ENCODE measurements at places on chromosomes 7 and 10.

- DNase-seq: no peak
Observed at GRCh38 chr7:139561-140243, 52.7 kb upstream of the FAM20C start.

- DNase-seq: peak; percentile 98
Observed at GRCh38 chr7:68224041-68224741, 1227.6 kb downstream of the TYW1 start.

DNA sequence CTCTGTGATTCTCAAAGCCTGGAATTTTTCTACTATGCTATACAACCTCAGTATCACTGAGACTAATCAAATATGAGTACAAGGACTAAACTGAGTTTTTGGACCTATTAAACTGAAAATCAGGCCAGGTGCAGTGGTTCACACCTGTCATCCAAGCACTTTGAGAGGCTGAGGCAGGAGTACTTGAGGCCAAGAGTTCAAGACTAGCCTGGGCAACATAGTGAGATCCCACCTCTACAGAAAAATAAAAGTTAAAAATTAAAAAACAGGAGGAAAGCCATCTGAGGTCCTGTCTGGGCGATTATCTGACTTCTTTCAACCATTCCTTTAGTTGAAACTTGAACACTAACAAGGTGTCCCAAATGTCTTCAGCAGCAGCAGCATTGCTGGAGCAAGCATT is 7.0 kb downstream of the XRCC2 start:
- DNase-seq: no peak

GRCh38 chr7:157360483-157361025 is 23.8 kb downstream of the DNAJB6 start:
- no peak for DNase-seq

DNA sequence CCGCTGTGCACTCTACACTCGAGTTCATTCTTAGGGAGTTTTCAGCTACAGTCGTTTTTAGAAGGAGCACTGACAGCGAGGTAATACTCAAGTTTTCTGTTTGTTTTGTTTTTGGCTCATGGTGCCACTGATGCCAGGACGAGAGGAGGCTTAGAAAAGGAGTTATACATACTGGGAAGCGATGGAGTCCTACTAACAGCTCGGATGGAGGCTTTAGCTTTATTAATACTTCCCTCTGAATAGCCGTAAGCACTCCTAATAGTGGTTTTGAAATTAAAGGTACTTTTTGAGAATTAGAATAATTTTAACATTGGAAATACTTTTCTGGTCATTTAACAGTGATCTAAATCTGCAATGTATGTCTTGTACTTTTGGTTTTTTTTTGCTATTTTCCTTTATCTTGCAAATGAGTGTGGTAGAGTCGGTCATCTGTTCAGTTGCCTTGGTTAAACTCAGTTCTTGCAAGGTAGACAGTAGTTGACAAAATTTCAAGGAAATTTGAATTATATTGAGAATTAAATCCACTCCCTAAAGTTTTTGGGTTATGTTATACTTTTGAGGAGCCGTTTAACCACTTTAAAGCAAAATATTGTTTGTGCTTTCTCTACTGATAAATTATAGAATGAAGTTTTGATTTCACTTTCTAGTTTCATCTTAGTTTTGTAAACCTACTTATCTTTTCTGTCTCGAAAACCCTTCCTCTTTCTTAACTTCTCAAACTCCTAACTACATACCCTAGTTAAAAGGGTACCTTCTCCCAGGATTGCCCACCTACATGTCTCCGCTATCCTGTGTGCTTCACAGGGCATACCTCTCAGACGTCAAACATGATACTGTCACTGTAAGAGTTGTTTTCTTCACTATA is 1.5 kb downstream of the HBP1 start:
- DNase-seq: peak; percentile 17

DNA sequence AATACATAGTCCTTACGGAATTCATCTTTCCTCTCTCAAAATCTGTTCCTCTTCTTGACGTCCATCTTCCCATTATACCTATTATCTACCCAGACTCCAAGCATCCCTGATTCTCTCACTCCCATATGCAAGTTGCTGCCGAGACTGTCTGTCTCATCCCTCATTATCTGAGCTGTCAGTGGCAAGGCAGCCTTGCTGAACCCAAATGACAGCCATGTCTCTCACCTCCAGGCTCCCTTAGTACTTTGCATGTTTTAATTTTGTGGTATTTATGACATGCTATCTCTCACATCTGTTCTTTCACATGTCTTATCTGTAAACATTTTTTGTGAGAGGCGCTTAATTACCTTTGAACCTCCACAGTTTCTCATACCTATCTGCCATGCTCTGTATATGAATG is 54.4 kb upstream of the IFRD1 start:
- no peak for DNase-seq

GRCh38 chr7:25259487-25260243 is 31.4 kb upstream of the NPVF start:
- peak; percentile 95 for DNase-seq

DNA sequence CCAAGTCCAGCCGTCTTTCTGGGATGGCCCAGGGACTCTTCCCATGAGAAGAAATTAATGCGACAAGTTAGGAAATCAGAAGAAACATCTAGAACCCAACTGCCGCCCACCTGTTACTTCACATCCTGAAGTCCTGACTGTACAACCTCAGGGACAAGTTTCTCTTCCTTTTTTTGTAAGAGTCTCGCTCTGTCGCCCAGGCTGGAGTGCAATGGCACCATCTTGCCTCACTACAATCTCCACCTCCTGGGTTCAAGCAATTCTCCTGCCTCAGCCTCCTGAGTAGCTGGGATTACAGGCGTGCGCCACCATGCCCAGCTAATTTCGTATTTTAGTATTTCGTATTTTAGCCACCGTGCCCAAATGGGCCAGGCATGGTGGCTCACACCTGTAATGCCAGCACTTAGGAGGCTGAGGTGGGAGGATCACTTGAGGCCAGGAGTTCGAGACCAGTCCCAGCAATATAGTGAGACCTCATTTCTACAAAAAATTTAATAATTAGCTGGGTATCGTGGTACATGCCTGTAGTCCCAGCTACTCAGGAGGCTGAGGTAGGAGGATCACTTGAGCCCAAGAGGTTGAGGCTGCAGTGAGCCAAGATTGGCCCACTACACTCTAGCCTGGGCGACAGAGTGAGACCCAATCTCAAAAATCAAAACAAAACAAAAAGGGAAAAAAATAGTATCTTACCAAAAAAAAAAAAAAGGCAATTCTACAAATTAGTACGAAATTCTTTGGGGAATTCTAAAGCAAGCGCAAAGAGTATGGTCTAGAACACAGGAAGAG is 20.8 kb downstream of the LAT2 start:
- DNase-seq: no peak

DNA sequence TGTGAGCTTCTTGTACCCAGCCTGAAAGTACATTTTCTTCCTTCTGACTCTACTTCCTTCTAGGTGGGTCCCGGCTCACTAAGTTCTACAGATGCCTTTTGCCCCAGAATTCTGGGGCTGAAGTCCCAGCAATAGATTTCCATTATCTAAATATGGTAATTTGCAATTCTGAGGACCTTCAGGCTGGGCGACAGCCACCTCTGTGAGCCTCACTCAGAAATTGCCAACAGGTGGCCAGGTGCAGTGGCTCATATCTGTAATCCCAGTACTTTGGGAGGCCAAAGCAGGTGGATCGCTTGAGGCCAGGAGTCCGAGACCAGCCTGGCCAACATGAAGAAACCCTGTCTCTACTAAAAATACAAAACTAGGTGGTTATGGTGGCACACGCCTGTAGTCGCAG is 23.7 kb downstream of the CREM start:
- DNase-seq: no peak

DNA sequence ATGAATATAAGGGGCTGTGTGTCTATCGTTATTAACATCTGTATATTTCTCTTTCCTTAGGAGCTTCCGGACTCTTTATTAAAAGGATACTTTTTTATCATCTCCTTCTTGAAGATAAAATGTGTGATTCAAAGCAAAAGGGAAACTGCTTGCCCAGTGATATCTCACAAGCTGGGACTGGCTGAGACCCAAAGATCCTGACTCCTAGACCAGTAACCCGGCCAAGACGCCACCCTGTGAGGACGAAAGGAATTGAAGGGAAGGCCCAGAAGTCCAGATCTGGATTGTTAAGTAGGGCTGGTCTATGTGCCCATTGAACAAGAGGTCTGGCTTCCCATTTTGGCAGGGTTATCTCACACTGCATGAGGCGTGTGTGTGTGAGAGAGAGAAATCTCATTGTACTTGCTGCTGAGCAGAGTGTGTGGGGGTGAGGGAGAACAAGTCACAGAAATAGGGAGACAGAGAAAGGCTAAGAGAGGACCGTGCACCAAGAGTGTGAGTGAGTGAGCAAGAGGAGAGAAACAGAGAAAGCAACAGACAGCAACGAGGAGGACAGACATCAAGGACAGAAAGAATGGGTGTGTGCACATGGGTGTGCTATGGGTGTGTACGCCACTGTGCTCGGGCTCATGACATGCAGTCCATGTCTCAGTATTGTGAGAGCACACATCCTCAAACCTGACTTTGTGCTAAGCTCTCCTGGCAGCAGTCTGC is 75.4 kb downstream of the PLXNA4 start:
- no peak for DNase-seq

- no peak for DNase-seq
Observed at GRCh38 chr10:44008917-44009709, 360.4 kb upstream of the ZNF32 start.

- DNase-seq: no peak
Observed at GRCh38 chr10:132658546-132659205, 121.1 kb downstream of the INPP5A start.

DNA sequence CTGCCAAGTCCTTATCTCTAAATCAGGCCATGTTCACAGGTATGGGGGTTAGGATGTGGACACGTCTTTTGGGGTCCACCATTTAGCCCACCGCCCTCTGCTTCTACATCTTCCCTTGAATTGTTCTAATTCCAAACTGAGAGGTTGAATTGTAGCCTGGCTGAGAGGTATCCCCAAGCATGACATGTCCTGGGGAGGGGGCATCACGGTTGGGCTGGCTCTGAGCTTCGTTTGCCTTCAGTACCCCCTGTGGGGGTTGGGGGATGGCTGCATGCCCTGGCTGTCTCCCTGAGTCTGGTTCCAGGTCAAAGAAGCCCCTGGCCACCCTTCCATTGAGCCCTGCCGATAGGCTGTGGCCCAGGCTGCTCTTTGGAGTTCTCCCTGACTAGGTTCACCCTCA is 204.6 kb downstream of the GLRX3 start:
- no peak for DNase-seq

DNA sequence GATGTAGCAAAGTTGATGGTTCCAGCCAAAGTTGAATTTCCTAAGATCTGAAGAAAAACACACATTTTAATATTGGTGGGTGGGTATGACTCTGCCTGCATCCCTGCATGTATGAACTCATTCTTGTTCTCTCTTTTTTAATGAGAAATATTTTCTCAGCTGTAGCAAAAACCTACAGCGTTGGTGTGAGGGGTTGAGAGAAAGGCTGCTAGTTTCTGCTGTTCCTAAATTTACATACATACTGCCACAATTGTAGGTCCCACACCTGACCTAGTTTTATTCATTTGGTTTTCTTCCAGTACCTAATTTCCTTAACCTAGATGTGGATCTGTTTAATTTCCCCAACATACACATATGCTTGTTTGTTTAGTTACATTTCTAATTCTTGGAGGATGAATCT is 4.6 kb downstream of the AGFG2 start:
- no peak for DNase-seq

DNA sequence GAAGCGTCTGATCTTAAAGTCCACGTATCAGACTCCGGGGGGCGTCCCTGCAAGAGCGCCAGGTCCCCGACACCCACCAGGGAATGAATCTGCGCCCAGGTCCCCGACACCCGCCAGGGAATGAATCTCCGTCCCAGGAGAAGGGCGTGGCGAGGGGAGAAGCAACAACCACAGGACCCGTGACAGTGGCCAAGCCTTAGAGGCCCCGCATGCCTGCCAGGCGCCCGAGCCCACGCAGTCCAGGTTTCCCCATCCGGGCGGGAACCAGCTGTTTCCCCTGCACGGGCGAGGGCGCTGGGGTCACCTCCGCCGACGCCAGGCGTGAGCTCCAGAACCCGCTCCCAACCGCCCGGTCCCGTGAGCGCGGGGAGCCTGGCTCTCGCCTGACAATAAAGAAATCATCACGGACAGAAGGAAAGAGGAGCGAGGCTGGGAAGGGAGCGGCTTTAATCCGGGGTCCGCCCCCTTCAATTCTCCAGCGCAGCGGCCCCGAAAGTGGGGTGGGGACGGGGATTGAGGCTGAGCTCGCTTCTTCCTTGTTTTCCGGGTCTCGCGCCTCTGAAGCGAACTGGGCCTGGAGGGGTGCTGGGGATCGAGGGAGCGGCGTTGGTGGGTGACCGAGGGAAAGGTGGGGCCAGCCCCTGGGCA is 29.0 kb upstream of the BMS1 start:
- DNase-seq: no peak

DNA sequence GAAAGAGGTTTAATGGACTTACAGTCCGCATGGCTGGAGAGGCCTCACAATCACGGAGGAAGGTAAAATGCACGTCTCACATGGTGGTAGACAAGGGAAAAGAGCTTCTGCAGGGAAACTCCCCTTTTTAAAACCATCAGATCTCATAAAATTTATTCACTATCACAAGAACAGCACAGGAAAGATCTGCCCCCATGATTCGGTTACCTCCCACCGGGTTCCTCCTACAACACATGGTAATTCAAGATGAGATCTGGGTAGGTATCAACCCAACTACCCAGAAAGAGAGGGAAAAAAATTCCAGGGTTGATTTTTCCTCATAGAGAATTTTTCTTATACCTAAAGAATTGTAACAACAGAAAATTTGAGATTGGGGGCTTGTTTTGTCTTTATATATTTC is 13.9 kb downstream of the RAPGEF5 start:
- DNase-seq: no peak

Data from NCI-H1092 treated with DMSO at 0.1 percent for 48 hours (cell line).